Effector CD8-positive, alpha-beta T cell (primary cell): ENCODE measurements at places on chromosomes 2 and 18.

- DNase-seq = no peak
Observed at GRCh38 chr2:30639836-30640235, 167.4 kb downstream of the CAPN13 start.

GRCh38 chr18:27313678-27314077 lies 128.6 kb upstream of the CHST9 start:
- no peak for DNase-seq

DNA sequence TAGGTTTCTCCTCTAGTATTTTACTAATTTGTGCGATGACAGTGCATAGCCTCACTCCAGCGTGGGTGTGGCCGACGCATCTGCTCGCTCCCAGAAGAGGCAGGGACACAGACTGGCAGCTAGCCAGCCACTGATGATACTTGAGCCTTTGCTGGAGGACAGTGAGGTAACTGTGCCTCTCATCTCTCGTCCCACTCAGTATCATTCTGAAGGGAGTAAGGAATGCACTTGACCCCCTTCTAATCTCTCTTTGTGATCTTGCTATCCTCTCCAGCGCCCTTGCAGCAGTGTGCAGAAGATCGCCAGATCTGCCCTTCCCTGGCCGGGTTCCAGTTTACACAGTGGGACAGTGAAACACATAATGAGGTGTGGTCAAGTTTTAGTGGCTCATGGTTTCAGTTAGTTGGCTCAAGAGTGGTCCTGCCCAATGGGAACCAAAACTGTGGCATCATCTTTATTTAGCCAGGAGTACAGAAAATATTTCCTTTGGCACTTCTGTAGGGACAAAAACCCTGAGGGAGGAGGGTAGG lies 17.5 kb downstream of the NCAPH start:
- no peak for DNase-seq

DNA sequence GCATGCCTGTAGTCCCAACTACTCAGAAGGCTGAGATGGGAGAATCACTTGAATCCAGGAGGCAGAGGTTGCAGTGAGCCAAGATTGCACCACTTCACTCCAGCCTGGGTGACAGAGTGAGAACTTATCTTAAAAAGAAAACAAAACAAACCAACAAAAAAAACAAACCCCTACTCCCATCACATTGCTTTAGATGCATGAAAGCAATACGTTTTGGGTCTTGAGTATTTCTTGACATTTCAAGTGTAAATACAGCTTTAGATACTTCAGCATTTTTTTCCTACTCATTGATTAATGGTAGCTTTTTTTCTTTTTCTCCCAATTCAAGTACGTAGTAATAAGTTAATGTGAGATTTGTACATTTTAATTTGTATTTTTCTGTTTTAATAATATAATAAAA lies 20.3 kb downstream of the RASGRP3 start:
- no peak for DNase-seq

DNA sequence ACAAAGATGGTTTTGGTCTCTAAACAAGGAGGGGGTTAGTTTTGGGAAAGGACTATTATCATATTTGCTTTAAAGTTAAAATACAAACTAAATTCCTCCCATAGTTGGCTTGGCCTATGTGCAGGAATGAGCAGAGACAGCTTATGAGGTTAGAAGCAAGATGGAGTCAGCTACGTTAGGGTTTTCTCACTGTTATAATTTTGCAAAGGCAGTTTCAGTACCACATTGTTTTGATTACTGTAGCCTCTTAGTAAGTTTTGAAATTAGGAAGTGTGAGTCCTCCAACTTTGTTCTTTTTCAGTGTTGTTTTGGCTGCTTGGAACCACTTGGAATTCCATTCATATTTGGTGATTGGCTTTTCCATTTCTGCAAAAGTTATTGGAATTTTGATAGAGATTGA lies 23.4 kb downstream of the LCLAT1 start:
- DNase-seq = no peak
